ENCODE measurements at places on chromosomes 6 and 20. TPM values are rescaled to one million over a fixed set of nuclear protein-coding genes. Genes with fewer than 3 reads are reported as not detected.

SNAI1 gene
- 0.30 TPM for total RNA-seq

NR2E1 gene
- total RNA-seq: not detected

OPN5 gene
- total RNA-seq: not detected

RFX6 gene
- not detected for total RNA-seq

ZNF165 gene
- total RNA-seq: 0.30 TPM

PDYN gene
- not detected for total RNA-seq

ATP6V1G2 gene
- 3.3 TPM for total RNA-seq

UFL1 gene
- 34.4 TPM for total RNA-seq

TRERF1 gene
- 1.8 TPM for total RNA-seq

EYA2 gene
- total RNA-seq: not detected

CDK19 gene
- total RNA-seq: 10.4 TPM

CCN6 gene
- not detected for total RNA-seq

TRIM38 gene
- total RNA-seq: 11.6 TPM

RAB23 gene
- total RNA-seq: 57.7 TPM

EMILIN3 gene
- total RNA-seq: not detected

DCDC2 gene
- total RNA-seq: not detected

C20orf144 gene
- total RNA-seq: 0.05 TPM

TNFRSF21 gene
- total RNA-seq: 12.8 TPM

GNMT gene
- not detected for total RNA-seq

KCNB1 gene
- total RNA-seq: not detected

GGTLC1 gene
- total RNA-seq: not detected

PHACTR3 gene
- not detected for total RNA-seq

GABRR1 gene
- not detected for total RNA-seq

PDE10A gene
- total RNA-seq: 16.6 TPM

SIRPA gene
- total RNA-seq: 16.9 TPM

DDX43 gene
- total RNA-seq: 1.8 TPM

C4B gene
- total RNA-seq: 2.1 TPM

PRPF6 gene
- 58.2 TPM for total RNA-seq

MYB gene
- total RNA-seq: 4.0 TPM

DDR1 gene
- 30.9 TPM for total RNA-seq

NRM gene
- 0.59 TPM for total RNA-seq

C6orf15 gene
- total RNA-seq: not detected

RSPO3 gene
- total RNA-seq: 1.2 TPM

FILIP1 gene
- 0.37 TPM for total RNA-seq

TBXT gene
- total RNA-seq: not detected

MRAP2 gene
- total RNA-seq: 0.59 TPM

OLIG3 gene
- not detected for total RNA-seq

OPRM1 gene
- total RNA-seq: not detected

TRIM10 gene
- total RNA-seq: not detected

JAG1 gene
- total RNA-seq: 9.5 TPM

TREM1 gene
- 5.3 TPM for total RNA-seq

EYA4 gene
- total RNA-seq: not detected

SYNE1 gene
- 190 TPM for total RNA-seq

NRN1 gene
- 0.30 TPM for total RNA-seq

NOX3 gene
- not detected for total RNA-seq

TAAR9 gene
- not detected for total RNA-seq

Data from smooth muscle cell of the umbilical artery (primary cell).